ENCODE measurements at places on chromosomes 7 and 10.

DNA sequence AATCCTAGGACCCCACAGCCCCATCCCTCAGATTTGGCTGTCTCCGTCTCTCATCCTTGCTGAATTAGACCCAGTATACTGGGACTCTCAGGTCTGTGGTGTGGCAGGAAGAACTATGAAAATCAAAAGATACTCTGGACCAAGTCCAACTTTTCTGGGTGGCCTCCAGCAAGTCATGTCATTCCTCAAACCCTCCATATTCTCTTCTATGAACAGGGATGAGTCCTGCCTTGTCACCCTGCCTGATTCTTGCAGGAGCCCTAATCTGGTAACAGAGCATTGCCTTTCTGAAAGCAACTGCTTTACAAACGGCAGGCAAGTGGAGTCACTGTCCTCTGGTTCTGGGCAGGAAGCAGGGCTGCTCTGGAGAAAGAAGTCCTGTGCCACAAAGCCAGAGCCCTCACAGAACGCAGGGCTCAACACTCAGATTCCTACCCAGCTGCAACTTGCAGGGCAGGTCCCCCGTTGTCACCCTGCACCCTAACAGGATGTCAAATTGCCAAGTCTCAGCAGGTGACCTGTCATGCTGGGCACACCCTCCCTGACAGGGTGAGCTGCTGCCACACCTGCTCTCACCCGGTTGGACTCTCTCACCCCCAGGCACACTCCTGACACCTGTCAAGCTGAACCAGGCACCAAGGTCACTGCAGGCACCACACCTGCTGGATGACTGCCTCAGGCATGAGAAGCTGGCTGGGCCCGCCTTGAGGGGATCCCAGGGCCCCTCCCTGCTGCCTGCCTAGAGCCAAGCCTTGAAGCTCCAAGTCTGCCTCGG, 227.7 kb downstream of the KCNMA1 start:
- DNase-seq: no peak

DNA sequence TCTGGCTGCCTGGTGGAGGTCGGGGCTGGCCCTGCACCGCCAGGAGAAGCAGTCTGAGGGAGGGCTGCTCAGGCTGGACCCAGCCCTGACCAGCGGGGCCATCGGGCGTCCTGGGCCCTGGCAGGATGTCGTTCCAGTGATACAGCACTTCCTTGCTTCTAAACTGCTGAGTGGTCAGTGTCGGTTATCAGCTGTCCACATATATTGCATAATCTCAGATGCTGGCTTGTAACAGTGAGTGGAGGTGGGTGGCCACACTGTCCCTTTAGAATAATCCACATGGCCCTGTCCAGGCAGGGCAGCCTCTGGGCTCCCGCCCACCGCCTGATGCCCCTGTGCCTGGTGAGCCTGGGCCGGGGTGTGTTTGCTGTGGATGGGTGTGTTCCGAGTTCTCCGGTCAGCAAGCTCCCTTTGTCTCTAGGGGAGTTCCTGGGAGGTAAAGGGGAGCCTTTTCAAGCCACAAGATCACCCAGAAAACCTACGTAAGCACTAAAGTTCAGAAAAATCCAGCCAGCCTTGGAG, 86.1 kb downstream of the LHPP start:
- no peak for DNase-seq

GRCh38 chr7:101588131-101588935, 40.8 kb downstream of the MYL10 start:
- DNase-seq: peak; percentile 6

- DNase-seq: no peak
These were observed 13.1 kb downstream of the SFXN3 start for GRCh38 chr10:101044117-101044516.

DNA sequence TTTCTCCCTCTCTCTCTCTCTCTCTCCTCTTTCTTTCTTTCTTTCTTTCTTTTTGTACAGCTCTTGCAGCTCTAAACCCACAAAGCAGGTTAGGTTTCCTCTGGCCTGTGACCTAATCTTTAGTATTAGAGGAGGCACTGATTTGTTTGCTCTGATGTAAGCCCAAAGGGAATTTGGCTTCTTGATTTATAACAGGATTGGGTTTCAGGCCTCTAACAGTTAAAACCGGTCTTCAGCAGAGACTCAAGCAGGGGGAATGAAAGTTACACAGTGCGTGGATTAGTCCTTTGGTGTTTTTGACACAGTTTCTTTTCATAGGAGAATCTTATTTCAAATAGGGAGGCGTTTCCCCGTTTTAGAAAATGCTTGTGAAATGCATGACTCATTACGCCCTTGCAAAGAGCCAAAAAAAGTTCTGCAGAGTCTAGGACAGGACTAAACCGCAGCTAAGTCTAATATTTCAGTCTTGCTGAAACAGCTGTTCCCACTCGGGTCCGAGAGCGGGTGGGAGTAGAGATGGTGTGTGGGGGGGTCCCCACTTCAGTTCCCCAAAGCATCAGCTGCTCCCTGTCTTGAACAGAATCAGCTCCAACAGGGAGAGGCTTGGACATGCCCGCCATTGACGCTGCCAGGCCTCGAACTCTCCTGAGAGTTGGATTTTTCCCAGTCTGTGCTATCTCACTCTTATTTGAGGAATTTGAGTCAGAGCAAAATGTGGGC, 296.5 kb upstream of the PITRM1 start:
- peak; percentile 22 for DNase-seq

DNA sequence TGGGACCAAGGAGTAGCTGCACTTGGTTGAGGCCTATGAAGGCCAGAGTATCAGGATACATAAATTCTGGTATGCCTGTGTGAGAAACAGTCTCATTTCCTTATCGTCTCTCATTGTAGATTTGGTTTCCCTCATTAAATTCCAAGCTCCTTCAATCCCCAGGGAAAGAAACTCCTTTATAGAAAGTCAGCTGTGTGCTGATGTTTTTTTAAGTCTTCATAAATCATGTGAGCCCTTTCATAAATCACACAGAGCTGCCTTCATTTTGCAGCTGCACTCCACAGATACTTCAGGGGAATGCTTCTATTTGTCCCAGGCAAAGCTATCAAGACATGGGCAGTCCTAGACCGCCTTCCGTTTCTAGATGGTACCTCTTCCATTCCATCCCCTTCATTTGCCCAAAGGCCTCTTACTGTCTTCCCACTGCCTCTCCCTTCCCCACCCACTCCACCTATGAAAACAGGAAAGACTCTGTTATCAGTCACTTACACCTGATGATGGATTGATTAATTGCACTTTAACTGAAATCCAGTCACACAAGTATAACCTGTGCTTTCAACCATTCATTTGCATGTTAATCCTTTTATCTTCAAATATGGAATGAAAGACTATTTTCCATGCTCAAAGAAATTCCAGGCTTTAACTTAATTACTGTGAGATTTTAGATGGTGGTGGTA, 290.2 kb downstream of the C7orf25 start:
- no peak for DNase-seq

GRCh38 chr10:102930720-102931119, 12.6 kb downstream of the CNNM2 start:
- DNase-seq: no peak

DNA sequence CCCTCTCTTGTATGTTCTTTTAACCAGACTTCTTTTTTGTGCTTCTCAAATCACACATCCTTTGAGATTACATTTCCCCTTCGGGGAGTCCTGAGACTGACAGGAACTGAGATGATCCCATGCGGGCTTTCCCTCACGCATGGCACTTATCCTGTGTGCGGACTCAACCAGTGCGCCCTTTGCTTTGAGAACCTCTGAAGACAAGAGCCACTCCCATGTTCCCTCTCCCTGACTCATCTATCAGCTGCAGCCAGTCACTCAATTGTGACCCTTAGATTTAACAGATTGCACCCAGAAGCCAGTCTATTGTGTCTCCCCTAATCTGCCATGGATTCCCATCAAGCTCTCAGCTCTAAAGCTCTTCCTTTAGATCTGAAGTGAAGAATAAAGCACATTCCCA, 353.9 kb upstream of the MEOX2 start:
- DNase-seq: no peak

DNA sequence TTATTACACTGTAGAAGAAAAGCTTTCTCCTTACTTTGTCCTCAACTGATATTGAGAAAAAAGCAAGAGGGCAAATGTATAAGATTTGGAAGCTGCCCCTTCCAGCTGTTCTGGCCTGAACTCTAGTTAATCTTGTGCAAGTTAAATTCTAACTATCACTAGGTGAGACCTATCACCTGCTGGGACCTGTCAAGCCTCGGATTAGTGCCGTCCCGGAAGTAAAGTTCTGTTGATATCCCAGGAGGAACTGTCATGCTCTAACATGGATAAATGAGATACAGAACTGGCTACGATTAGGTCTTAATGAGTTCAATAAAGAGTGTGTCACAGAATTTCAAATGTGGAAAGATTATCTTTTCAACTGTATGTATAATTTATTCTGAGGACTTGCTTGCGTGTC, 1.2 kb upstream of the BPGM start:
- no peak for DNase-seq

- DNase-seq: no peak
These were observed 327.4 kb downstream of the RPS24 start for GRCh38 chr10:78361031-78361430.

DNA sequence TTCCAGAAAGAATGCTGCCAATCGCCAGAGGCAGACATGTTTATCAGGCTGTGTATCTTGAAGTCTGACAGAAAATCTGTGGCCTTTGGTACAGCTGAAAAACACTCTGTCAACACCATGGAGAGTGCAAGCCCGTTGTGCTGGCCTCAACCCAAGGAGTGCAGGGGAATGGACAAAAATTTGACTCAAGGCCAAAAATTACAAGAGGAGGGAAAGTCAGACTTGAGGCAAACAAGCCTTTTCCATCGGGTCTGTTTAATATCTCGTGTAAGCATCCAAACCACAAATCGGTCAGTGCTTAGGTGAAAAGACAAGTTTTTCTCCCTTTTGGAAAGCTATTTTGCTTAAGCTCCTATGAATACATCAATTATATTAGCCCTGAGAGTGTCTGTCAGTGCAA, 305.3 kb upstream of the NFE2L3 start:
- no peak for DNase-seq

- DNase-seq: no peak
These were observed 307.8 kb downstream of the PRPF18 start for GRCh38 chr10:13894412-13895093.

- no peak for DNase-seq
These were observed 58.0 kb downstream of the LAMB4 start for GRCh38 chr7:108072116-108072515.

GRCh38 chr10:114274616-114275453, 35.8 kb downstream of the VWA2 start:
- no peak for DNase-seq

GRCh38 chr10:18571780-18572179, 79.6 kb downstream of the NSUN6 start:
- DNase-seq: no peak

DNA sequence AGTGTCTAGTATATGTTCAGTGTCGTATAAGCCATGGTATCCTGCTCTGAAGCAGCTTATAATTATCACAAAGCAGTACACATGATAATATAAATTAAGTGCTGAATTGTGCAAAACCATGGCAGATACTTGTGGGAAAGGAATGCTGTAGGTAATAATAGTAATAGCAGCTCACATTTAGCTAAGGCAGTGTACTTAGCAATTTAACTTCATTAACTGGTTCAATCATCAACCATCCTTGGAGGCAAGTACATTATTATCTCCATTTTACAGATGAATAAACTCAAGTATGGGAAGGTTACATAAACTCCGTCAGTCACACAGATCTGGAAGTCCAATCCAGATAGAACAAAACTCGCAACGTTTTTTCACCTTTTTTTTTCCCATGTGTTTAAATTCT, 21.6 kb upstream of the RNF148 start:
- DNase-seq: no peak

DNA sequence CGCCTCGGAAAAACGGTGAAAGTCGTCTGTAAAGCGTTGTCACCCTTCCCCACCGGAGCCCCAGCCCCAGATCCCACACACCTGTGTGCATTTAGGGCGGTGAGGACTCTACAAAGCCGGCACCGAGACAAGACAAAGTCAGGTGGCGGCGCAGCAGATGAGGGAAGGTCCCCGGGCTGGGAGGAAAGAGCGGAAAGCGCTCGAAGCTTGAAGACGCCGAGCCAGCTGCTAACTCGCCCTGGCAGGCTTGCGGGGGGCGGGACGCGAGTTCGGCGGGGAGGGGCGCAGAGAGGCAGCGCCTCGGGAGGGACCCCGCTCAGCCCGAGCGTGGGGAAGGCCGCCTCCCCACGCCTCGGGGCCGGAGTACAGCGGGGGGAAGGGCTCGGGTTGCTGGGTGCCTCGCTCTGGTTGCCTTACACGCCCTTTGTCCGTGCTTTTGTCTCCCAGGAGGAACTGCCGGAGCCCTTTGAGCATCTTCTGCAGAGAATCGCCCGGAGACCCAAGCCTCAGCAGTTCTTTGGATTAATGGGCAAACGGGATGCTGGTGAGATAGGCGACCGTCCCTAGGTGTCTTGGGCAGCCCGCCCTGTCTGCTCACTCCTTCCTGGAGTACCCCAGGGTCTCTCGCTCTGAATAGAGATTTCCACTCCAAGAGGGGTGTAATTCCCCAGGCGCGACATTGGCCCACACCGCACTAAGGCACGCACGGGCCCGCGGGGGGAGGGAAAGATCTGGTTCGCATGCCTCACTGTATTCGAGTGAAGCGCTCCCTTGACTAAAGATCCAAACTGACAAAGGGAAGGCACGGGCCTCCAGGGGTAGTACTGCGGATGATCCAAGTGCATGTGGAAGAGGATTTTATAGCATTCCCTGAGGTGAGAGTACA, 1.6 kb downstream of the TAC1 start:
- DNase-seq: peak; percentile 9

- DNase-seq: no peak
These were observed 46.1 kb upstream of the EXOC6 start for GRCh38 chr10:92801978-92802872.

GRCh38 chr7:27161214-27161720, 4.1 kb downstream of the HOXA9 start:
- no peak for DNase-seq

- no peak for DNase-seq
These were observed 9.8 kb downstream of the CREB3L2 start for GRCh38 chr7:137992104-137992549.

- no peak for DNase-seq
These were observed 18.5 kb upstream of the ALOX5 start for GRCh38 chr10:45355494-45355893.
